Caco-2 (cell line): ENCODE measurements at places on chromosomes 4 and X. TPM values are rescaled to one million over a fixed set of nuclear protein-coding genes. Genes with fewer than 3 reads are reported as not detected.

- DNase-seq, result no peak
Observed at GRCh38 chrX:37441377-37441776, 92.2 kb downstream of the PRRG1 start.

Gene EFNB1
- total RNA-seq, result 5.7 and 7.0 TPM in 2 replicates

- DNase-seq, result no peak
Observed at GRCh38 chr4:109588176-109588575, 28.1 kb downstream of the MCUB start.

GRCh38 chrX:13805241-13805640 is 11.7 kb downstream of the GPM6B start:
- DNase-seq, result no peak
